GM04504 (cell line): ENCODE measurements at places on chromosomes 5 and 9.

DNA sequence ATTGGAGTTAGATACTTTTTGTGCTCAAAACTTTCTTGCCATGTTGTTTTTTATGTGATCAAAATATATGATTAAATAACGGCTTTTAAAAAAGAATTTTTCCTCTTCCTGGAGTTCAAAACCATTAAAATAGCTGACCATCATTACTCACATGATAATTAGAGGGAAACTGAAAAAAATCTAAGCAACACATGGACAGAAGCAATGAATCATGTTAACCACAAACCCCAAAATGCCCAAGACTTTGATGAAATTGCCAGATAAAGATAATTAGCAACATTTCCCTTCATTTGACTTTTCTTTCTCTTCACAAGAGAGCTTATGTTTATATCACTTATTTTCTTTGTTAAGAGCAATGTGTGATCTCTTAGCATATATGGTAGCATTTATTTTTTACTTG is 1294.2 kb downstream of the EFNA5 start:
- peak; percentile 46 for DNase-seq

- peak; percentile 31 for DNase-seq
These were observed 56.8 kb downstream of the PUM3 start for GRCh38 chr9:2787065-2787464.

- no peak for DNase-seq
These were observed 270.2 kb upstream of the IRX1 start for GRCh38 chr5:3325201-3325971.

DNA sequence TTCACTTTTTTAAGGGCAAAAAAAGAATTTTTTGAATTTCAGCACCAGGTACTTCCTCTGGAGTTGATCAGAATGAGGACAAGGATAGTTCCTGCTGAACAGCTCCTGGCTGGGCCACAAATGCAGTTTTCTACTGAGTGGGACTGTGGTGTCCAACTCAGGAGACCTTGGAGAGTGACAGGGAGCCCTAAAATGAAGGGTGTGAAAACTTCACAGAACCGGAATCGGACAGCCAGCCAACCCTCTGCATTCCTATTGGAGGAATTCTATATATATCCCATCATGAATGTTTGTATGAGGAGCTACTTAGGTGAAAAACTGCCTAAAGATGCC is 40.6 kb downstream of the ANKH start:
- no peak for DNase-seq

DNA sequence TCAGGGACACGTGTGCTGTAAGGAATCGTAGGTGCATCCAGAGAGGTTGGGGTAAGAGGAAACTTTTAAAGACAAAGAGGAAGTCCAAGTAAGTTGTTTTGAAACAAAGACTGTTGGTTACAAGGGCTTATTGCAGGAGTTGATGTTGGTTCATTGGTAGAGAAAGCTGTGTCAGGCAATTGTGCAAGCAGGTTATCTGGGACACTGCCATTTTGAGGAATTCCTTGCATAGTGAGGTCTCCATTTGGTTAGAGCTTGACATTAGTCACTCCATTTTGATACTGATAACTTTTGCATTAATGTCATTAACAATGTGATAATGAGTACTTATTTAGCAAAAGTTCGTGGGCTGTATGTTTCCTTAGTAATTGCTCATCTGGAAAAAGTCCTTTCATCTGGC is 24.9 kb downstream of the CNOT6 start:
- peak; percentile 15 for DNase-seq

DNA sequence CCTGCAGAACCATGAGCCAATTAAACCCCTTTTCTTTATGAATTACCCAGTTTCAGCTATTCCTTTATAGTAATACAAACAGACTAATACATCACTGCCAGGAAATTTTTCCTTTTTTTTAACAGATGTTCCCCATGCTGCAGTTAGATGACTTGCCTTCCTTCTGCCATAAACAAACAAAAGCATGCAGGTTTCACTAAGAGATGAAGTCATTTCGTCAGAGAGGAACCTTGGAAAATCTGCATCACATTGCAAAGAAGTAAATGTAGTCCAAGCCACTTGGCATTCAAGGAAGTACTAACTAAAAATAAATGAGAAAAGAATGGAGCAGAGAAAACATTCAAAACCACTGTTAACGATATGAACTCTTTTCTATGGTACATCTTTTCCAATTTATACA is 194.1 kb upstream of the EFNA5 start:
- DNase-seq = peak; percentile 58

DNA sequence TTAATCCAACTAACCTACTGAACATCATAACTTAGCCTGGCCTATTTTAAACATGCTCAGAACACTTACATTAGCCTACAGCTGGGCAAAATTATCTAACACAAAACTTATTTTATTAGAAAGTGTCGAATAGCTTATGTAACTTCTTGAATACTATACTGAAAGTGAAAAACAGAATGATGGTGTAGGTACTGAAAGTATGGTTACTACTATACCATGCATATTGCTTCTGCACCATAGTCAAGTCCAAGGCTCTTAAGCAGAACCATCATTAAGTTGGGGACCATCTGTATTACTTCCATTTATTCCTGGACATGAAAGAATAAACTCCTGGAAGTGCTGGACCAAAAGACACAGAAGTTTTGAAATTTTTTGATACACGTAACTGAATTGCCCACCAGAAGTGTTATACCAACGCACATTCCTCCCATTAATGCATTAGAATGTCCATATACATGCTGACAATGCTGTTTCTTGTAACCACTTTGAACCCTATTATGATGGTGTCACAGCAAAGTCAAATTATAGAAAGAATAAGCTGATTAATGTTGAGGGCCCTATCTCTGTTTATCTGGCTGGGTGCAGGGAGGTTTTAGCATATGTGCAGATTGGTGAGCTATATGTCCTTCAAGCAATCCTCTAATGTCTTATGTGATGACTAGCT is 375.7 kb downstream of the ACTL7B start:
- no peak for DNase-seq

GRCh38 chr5:132761321-132762240 is 14.4 kb downstream of the CCNI2 start:
- no peak for DNase-seq

GRCh38 chr5:152824316-152824715 is 419.2 kb upstream of the NMUR2 start:
- DNase-seq = no peak

DNA sequence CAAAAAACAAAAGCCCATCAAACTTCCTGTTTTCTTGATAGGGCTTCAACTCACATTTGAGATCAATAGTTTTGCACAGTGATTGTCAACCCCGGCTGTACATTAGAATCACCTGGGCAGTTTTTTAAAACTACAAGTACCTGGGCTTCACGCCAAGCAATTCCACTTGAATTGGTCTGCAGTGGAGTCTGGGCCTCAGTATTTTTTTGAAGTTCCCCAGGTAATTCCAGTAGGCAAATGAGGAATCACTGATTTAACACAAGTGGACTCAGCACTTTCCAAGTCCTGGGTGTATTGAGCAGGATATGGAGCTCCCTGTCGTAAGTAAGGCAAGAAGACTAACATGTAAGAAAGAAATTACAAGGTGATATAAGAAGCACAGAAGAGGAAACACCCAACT is 14.8 kb upstream of the SMIM15 start:
- no peak for DNase-seq

- DNase-seq = no peak
These were observed 26.0 kb upstream of the PITX1 start for GRCh38 chr5:135060021-135060420.
